ENCODE measurements at places on chromosomes 16 and 17.
A peak's percentile ranks its signal among the peaks of the same experiment; 100 is the strongest.

DNA sequence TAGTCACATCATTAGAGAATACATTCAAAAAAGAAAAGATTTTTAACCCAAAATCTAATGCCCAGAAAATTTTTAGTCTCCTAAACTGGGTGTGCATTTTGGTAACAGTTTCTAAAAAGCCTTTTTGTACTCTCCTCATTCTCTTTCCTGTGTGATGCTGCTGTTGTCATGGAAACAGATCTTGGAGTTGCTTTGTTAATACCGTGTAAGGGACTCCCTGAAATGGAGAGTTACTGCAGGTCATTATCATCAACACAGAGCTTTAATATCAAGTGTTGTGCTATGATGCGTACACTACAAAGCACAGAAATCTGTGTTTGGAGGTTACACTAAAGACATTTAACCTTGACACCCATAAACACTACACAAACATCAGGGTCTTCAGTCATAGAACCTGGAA lies 216.3 kb downstream of the PRKCA start:
- no peak for DNase-seq

DNA sequence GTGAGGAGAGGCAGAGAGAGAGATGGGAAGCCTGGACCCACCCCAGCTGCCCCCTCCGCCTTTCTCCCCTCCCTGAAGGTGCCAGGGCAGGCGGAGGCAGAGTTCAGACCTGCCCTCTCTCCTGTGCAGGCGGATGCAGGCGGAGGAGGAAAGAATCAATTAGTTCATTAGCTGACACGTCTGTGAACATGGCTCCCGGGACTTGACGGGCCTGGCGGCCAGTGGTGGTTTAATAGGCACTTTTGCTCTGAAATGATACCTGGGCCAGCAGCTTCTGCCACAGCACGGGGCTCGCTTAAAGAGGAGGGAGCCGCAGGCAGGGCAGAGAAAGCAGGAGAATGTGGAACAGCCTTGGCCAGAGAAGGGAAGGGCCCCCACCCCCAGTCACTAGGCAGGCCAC lies 98.1 kb downstream of the SDK2 start:
- no peak for DNase-seq

DNA sequence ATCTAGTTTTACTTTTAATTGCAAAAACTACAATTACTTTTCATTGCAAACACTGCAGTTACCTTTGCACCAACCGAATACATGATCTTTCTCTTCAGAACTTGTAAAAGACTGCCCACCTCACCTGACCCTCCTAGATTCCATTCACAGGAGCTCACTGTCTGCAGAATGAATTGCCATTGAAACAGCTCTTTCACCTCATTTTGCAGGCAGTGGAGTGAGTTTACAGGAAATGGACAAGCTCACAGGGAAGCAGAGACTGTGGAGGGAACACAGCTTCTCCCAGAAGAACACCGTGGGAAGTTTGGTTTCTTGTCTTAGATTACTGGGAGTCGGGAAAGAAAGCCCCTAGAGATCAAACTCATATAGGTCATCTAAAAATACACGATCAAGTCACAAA lies 439.7 kb upstream of the RBFOX1 start:
- DNase-seq = no peak

- DNase-seq = no peak
These were observed 3.8 kb downstream of the G6PC3 start for GRCh38 chr17:44074231-44074910.

DNA sequence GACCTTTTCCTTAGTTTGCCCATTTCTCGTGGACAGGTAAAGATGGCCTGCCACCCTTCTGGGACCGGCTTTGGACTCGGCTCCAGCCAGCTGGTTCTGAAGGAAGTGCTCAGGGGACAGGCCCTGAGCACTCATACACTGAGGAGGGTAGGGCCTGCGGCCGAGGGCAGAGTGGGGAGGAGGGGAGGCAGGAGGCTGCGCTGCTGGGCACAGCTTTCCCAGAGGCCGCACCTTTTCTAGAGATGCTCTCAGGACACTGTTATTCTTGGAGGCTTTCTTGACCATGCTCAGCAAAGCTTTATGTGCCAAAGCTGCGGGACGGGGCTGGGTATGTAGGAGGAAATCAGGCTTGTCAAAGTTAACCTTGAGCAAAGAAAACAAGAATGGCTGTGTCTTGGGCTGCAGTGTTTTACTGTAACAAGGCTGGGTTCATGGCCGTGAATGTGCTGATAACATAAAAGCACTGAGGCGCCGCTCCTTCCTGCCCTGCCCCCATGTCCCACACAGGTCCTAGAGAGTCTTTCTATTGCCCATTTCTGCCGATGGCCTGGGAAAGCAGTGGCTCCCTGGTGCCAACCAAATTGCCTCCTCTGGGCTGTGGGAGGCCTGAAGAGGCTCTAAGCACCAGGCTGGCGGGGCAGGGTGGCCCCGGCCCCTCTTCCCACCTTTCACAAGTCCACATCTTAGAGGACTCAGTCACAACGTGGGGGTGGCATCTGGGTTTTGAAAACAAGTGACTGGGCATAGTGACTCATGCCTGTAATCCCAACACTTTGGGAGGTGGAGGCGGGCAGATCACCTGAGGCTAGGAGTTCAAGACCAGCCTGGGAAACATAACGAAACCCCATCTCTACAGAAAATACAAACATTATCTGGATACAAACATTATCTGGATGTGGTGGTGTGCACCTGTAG lies 22.3 kb upstream of the TIMP2 start:
- no peak for DNase-seq

- DNase-seq = peak; percentile 2
These were observed 90.9 kb downstream of the MYH11 start for GRCh38 chr16:15765880-15766279.

GRCh38 chr17:40516581-40517285 lies 15.3 kb upstream of the TNS4 start:
- peak; percentile 39 for DNase-seq

GRCh38 chr16:87860553-87861299 lies 8.6 kb downstream of the SLC7A5 start:
- no peak for DNase-seq

- no peak for DNase-seq
These were observed 97.8 kb upstream of the CORO6 start for GRCh38 chr17:29720551-29720950.

DNA sequence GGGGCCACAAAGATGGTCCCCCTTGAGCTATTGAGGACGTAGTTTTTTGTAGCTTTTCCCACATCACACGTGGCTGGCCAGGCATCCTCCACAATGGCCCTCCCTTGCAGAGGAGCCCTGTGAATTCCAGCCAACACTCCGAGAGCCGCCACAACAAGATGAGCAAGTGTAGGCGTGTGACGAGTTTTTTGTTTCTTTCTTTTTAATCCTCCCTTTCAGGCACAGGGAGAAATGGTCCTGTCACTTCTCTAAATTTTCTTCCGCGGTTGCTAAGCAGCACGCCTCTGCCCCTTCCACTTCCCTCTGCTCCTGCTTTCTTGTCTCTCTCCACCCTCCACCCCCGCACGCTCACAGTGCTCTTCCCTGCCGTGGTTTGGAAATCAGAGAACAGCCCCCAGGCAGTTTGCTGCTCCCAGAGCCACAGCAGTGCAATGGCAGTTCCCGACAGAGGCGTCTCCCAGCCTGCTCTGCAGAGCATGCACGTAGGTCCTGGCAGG lies 68.0 kb upstream of the MRTFB start:
- no peak for DNase-seq

DNA sequence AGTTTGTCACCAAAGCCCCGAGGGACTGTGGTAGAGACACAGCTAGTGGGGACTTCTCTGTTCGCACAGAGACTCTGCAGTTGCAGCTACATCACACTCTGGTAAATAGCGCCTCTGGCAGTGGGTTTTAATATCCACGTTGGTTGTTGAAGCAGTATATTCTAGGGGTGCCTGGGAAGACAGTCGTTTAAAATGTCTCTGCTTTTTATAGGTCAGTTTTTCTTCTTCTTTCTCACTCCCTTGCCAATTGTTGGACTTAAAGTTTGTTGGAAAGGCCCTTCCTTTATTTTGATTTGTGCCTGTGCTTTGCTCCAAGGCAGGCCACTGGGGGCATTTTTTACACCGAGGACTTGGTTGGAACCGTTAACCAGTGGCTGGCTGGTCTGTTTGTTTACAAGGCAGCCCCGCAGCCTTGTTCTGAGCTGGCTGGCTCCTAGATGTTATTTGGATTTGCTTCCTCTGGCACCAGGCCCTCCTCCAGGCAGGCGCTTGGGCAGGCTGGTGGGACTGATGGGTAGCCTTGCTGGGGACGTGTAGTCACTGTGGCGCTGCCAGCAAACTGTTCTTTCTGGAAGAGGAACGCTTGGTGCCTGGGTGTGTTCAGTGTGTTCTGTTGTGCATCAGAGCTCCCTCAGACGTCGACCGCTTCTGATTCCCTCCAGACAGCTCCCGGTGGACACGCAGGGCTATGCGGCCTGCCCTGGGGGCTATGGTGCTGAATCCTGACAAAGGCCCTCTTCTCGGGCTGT lies 218.2 kb upstream of the CHMP6 start:
- no peak for DNase-seq

DNA sequence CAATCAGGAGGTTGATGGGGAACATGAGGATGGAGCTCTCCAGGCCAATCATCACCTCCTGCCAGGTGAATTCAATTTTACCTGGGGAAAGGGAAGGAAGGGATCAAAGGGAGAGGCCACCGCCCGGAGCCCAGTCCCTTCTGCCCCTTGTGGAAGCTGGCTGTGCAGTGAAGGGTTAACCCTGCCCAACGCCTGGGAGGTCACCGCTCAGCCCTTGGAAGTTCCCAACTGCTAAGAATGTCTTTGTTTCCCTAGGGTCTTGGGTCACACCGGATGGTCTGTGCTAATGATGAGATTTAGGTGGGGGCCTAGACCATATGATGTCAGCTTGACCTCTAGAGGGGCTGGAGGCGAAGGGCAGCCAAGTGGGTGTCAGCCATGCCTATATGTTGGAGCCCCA lies 52.1 kb upstream of the GCSH start:
- DNase-seq = no peak

GRCh38 chr17:81535007-81535328 lies 6.8 kb downstream of the FSCN2 start:
- DNase-seq = no peak

GRCh38 chr17:19470530-19471261 lies 59.7 kb downstream of the RNF112 start:
- no peak for DNase-seq

DNA sequence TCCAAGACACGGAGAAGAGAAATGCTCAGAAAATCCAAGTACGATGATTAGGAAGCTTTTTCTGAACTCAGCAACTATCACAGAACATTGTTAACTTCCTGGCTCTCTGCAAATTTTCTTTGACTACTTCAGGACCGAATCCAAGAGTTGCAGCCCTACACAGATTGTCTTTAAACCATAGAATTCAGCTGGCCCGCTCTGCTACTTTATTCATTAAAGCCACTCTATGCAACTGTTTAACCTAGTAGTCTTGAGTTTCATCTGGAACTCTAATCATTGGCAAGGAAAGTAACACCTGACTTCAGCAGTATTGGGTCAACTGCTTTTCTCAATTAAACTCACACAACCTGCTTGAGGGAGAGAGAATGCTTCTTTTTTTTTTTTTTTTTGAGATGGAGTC lies 210.1 kb downstream of the SLC39A11 start:
- DNase-seq = no peak

- DNase-seq = no peak
These were observed 408.0 kb downstream of the UTP18 start for GRCh38 chr17:51668155-51668962.

DNA sequence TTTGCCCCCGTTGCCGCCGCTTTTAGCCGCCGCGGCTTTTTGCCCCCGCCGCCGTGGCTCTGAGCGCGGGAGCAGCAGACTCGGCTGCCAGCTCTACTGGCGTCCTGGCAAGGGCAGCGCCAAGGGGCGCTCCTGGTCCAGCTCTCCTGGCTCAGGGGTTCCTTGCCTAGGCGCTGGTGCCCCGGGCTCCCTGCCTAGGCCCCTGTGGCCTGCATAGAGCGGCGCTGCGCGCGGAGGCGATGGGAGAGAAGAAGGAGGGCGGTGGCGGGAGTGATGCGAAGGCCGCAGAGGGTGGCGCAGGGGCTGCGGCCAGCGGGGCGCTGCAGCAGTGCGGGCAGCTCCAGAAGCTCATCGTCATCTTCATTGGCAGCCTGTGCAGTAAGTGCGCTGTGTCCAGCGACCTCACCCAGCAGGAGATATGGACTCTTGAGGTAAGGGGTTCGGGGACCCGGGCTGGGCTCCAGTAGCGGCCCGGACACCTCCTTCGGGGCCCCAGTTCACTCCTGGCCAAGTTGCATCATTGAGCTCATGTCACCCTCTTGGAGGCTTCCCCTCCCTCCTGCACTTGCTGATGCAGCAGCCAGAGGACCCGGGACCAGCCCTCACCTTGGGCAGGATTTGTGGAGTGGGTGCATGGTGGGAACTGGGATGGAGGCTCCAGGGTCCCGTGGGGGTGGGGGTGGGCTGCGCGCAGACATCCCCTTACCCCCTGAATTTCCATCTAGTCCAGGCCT lies 1344.4 kb downstream of the TP53TG3F start:
- no peak for DNase-seq

- no peak for DNase-seq
These were observed 3.0 kb upstream of the TMEM204 start for GRCh38 chr16:1530349-1530882.

DNA sequence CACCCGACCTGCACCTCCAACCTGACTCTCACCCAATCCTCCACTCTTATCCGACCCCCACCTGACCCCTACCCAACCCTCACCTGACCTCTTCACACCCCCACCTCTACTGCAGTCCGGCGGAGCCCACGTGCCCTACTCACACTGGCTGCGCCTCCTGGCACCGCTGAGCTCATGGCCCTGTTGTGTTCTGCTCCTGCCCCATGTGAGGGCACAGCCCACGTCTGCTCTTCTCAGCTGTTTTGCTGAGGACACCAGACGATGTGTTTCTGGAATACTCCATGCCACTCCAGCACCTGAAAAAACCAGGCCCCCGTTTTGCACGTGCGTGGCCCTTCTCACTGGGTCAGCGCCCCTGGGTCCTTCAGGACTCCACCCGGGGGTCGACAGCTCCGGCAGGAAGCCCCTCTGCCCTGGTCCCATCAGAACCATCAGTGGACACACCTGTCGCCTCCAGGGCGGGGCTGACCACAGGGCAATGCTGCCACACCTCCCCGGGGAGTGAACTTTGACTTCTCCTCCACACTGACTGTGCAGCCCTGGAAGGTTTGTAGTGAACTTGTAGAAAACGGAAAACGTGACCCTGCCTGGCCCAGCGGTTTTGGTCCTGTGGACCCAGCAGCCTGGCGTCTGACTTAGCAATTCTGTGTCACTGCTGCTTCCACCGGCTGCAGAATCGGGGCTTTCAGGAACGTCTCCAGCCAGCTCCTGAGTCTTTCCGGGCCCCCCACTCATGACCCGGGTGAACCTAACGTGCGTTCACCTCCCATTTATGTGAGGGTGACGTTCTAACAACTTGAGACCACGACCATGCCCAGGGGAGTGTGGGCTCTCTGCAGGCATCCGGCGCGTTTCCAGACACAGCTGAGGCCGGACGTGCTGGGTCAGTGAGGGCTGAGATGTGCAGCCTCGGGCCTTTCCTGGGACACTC lies 5.7 kb upstream of the RAB40B start:
- no peak for DNase-seq

All from stimulated activated CD8-positive, alpha-beta memory T cell treated with anti-CD3 and anti-CD28 coated beads, Interleukin-15, amount 100 ng/mL, for 48 hours (primary cell).